T-cell (primary cell): ENCODE measurements at places on chromosomes 4 and X.

DNA sequence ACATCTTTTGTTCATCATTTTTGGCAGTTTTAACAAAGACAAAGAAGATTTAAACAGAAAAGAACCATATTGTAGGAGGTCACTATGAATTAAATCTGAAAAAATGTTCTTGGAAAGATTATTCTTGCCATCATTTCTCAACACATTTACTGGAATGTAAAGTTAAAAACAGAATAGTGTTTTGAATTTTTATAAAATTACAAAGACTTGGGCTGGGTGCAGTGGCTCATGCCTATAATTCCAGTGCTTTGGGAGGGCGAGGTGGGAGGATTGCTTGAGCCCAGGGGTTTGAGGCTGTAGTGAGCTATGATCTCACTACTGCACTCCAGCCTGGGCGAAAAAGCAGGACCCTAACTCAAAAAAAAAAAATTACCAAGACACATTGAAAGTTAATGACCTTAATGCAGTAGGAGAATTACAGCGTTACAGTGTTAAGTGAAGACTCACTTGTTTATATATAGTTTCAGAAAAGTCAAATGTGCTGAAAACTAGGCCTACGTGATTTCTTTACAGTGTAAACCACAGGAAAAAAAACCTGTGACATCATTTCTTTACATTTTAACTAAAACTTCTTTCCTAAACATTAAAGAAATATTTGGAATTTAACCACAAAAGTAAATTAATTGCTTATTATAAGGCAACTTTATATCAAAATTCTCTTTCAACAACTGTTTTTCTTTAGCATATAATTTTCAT is 7.9 kb downstream of the FAM13A start:
- DNase-seq, result no peak

DNA sequence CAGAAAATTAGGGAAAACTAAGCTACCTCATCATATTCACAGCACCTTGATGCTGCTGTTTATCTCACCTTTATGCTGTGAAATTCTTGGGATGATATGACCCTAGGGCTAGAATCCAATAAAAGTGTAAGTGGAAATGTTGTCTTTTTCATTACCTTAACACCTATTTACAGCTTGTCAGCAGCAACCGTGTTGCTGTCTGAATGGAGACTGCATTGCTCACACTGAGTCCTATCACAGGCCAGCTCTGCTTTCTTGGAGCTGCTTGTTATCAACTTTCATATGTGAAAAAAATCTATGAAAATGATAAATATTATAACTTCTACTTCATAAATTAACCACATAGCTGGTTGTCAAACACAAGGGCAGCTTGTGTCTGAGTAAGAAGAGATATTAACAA is 789.5 kb downstream of the TECRL start:
- DNase-seq, result no peak

DNA sequence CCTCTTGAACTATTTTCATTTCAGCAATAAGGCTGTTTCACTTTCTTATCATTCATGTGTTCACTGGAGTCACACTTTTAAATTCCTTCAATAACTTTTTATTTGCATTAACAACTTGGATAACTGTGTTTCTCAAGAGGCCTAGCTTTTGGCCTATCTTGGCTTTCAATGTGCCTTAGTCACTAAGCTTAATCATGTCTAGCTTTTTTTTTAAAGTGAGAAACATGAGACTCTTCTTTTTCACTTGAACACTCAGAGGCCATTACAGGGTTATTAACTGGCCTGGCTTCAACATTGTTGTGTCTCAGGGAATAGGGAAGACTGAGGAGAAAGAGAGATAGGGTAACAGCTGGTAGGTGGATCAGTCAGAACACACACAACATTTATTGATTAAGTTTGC is 64.0 kb upstream of the VCX2 start:
- DNase-seq, result no peak

DNA sequence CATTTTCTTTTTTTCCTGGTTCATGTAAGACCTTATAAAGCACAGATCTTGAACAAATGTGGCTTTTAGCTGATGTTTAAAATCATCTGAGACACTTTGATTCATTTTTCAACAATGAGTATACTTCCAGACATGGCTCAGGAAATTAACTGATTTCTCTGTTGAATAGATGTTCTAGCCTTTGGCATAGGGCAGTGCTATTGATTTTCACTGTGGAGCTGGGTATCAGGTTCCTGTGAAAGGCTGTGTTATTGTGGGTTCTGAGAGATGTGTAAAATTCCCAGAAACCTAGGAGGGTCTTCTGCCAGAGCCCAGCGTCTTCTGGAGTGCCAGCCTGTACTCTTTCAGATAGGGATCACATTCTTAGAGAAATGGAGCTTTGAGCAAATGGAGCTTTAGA is 278.9 kb downstream of the EPHA5 start:
- DNase-seq, result no peak

- DNase-seq, result no peak
These were observed 484 bp downstream of the GALNTL6 start for GRCh38 chr4:171813526-171814250.

DNA sequence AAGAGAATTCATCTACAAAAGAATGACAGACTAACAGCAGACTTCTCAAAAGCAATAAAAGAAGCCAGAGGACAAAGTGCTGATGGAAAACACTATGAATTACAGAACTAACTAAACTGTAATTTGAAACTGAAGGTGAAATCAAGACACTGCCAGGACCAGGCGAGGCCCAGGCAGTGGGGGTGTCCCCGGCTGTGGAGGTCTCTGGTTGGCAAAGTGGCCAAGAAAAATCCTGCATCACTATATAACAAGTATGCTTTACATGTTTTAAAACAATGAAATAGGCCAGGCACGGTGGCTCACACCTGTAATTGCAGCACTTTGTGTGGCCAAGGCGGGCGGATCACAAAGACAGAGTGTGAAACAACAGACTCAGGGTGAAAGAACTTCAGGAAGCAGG is 32.9 kb downstream of the CHM start:
- DNase-seq, result no peak

- DNase-seq, result no peak
These were observed 621 bp upstream of the SUV39H1 start for GRCh38 chrX:48695925-48696300.

DNA sequence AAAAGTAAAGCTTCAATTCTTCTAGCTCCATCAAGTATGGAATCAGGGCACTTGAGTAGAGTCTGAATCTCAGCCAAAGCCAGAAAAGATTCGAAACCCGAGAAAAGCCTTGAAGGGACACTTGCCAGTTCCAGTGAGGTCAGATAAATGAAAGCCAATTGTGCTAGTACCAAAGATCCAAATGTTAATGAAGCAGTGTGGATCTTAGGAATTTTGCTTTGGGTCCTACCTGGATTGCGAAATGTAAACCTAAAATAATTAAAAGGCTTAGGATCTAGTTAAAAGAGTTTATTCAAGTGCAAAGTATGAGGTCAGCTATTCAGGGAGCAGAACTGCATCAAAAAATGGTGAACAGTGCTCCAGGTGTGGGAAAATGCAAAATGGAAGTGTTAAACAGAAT is 552.6 kb downstream of the NAP1L3 start:
- DNase-seq, result no peak

DNA sequence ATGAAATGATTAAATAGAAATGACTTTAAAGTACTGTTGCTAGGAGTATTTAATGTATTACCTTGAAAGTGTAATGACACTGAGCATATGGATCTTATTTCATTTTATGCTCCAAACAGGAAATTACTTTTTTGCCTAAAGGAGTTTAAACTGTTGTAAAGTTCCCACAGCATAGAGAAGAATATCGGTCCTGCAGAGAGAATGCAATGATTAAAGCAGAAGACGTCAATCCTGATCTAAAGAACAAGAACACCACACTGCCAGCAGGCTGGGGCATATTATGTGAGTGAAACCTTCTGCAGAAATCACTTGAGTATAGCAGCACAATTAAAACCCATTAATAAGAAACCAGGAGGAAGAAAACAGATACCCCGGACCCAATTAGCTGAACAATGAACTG is 72.8 kb upstream of the CAMK2D start:
- no peak for DNase-seq

DNA sequence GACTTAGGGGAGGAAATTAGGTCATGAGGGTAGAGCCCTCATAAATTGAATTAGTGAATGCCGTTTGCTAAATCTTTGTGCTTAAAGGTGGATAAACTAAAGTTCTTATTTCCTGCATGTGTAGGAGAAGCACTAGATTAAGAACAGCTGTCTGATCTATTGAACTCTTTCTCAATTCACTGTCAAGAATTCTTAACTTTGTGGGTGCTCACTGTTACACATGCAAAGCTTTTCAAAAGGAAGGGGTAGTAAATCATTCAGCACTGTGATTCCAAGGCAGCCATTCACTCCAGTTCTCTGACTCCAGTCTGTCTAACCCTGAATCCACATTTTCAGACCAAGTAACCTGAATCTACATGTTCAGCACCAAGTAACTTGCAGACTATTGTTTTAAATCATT is 1520.1 kb downstream of the PCDH18 start:
- no peak for DNase-seq

GRCh38 chr4:188268131-188268908 is 129.1 kb downstream of the TRIML1 start:
- no peak for DNase-seq

- DNase-seq, result no peak
These were observed 607.4 kb upstream of the PITX2 start for GRCh38 chr4:111230265-111230664.

GRCh38 chr4:176794651-176795050 is 1.9 kb upstream of the VEGFC start:
- no peak for DNase-seq

- no peak for DNase-seq
These were observed 20.8 kb downstream of the CLCN4 start for GRCh38 chrX:10177601-10178000.

DNA sequence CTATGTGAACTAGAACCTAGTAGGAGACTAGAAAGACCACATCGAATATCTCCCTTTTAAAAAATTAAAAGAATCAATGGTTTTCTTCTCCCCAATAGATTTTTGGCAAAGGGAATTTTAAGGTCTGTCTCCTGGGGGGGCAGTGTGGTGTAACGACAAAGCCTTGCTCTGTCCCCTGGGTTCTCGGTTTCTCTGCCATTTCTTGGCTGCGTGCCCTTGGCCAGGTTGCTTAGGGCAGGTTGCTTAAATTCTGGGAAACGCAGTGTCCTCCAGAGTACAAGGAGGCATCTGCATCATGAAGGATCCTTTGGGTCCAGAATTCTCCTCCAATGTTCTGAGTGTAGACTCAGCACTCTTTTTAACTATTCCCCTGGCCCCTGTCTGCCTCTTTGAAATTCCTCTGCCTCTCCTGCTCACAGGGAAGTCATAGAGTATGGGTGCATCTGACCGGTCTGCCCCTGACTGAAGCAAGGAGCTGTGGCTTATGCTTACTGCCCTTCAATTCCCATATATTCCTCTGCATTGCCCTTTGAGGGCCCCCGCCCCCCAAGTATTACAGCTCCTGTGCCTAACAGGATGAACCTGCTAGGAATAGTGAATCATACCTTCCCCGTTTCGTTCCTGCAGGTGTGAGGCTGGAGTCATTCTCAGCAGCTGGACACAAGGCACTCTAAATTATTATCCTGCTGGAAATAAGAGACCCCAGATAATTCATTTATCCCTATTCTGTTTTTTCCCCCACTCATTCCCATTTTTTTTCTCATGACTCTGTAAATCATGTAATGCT is 2.2 kb downstream of the KIT start:
- DNase-seq, result no peak

- DNase-seq, result no peak
These were observed 85.7 kb downstream of the DIAPH2 start for GRCh38 chrX:96770315-96770714.

- DNase-seq, result no peak
These were observed at the start of gene FGFR3 for GRCh38 chr4:1792832-1793495. FGFR3 (plus strand) TSS chr4:1793293; CDS start chr4:1793935, 642 bp downstream.

GRCh38 chr4:24604558-24605214 is 20.3 kb upstream of the DHX15 start:
- no peak for DNase-seq

DNA sequence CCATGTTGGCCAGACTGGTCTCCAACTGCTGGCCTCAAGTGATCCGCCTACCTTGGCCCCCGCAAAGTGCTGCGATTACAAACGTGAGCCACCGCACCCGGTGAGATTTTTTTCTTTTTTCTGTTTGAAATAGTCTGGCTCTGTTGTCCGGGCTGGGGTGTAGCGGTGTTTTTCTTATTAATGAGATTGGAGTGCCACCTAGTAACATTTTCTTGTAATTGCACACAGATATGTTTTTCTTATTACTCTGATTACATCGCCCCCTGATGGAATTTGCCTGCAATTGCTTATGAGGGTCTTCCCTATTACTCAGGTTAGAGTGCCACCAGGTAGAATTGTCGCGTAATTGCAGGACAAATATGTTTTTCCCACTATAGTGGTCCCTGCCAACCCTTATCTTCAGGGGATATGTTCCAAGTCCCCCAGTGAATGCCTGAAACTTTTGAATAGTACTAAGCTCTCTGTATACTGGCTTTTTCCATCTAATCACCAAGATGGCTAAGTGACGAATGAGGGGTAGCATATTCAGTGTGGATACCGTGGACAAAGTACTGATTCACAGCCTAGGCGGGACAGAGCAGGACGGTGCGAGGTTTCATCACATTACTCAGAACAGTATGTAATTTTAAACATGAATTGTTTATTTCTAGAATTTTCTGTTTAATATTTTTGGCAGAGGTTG is 8.6 kb upstream of the PDHA1 start:
- no peak for DNase-seq

- DNase-seq, result no peak
These were observed 191.4 kb upstream of the LEF1 start for GRCh38 chr4:108359986-108360681.

GRCh38 chrX:37767430-37767829 is 12.4 kb upstream of the CYBB start:
- DNase-seq, result no peak

GRCh38 chr4:74391890-74392475 is 27.0 kb downstream of the EREG start:
- DNase-seq, result no peak

DNA sequence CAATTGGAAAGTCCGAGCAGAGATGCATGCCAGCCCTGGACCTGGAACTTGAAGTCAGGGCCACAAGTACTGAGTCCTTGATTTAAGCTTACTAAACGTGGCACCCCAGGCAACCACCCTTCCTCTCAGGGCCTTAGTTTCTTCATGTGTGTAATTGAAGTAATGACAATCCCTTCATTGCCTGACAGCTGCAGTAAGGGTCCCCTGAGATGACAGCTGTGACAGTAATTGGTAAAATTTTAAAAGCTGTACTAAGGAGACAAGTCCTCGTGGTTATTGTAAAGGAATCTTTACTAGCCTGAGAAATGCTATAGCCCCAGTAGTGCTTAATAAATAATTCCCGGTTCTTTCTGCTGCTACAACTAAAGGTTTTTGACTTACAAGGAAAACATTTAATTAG is 175.1 kb upstream of the RADX start:
- no peak for DNase-seq

- DNase-seq, result no peak
These were observed 49.4 kb downstream of the RTL9 start for GRCh38 chrX:110407910-110408545.

- DNase-seq, result no peak
These were observed 18.1 kb downstream of the OFD1 start for GRCh38 chrX:13752646-13753045.

GRCh38 chrX:115562480-115562847 is 1.5 kb downstream of the PLS3 start:
- no peak for DNase-seq
